Suppressor macrophage treated with lipopolysaccharide for 4 hours (primary cell): ENCODE measurements at places on chromosomes 2 and 18.
A peak's percentile ranks its signal among the peaks of the same experiment; 100 is the strongest.

- DNase-seq = no peak
Observed at GRCh38 chr2:29189052-29189451, 73.8 kb downstream of the CLIP4 start.

DNA sequence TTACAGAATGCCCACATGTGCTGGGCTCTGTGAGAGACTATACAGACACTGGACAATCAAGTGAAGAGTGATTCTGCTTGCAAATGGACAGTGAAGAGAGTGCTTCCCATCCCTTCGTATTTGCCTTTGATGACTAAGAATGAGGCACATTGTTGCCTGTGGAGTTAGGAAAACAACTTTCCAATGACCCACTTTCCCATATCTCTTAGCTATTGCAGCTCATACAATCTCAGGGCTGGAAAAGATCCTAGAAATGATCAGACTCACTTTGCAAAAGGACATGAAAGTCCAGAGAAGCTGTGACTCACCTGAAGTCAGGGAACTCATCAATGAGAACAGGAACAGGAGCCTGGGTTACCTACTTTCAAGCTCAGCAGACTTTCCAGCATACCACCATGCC lies 440.5 kb upstream of the TCF4 start:
- DNase-seq = no peak

- no peak for DNase-seq
Observed at GRCh38 chr2:140275427-140275826, 1495.2 kb upstream of the NXPH2 start.

DNA sequence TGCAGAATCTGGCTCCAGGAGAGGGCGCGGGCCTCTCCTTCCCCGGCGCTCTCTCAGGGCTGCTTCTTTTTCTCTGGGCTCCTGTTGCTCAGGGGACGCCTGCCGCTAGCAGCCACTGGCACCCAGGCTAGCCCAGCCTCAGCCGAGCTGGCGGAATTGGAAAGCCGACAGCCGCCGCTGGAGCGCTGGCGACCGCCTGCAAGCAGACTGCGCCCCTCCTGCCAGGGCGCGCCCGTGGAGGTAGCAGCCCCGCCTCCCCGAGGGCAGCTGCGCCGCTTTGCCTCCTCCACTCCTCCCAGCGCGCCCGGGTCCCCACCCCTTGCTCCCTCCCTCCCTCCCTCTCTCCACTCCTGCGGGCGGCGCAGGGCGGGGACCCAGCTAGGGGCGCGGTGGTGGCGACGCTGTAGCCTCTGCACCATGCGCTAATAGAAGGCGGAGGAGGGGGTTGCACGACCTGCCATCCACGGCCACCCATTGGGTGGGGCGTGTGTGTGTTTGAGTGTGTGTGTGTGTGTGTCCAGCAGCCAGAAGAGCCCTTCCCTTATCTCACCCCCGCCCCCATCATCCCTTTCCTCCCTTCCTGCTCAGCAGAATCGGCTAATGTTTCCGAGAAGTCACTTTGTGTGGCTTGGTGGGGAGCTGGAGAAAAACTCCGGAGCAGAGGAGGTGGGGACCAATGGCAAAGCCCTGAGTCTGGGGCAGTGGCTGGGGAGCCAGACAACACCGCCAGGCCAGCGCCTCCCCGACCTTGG lies at the start of gene SCN9A:
TSS of gene SCN9A (minus strand) at position 209 of the 752 bp plus-strand sequence. CDS start 64,188 bp downstream, outside the sequence.
- peak; percentile 65 for DNase-seq

DNA sequence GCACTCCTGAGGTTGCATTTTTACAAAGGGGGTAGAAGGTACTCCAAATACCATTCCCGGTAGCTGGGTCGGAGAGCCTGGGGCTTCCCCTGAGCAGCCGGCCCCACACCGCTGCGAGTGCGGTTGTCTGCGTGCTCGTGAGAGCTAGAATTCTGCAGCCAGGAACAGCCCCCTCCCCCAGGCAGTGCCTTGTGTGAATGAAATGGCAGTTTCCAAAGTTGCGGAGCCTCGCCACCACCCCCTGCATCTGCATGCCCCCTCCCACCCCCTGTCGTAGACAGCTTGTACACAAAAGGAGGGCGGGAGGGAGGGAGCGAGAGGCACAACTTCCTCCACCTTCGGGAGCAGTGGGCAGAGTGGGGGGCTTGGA lies 1.1 kb downstream of the MYCN start:
- DNase-seq = peak; percentile 6

- no peak for DNase-seq
Observed at GRCh38 chr18:55349685-55350084, 238.3 kb downstream of the TCF4 start.

GRCh38 chr18:49742316-49743116 lies 70.8 kb downstream of the ACAA2 start:
- DNase-seq = no peak

GRCh38 chr2:25585189-25585588 lies 88.2 kb downstream of the DTNB start:
- no peak for DNase-seq

DNA sequence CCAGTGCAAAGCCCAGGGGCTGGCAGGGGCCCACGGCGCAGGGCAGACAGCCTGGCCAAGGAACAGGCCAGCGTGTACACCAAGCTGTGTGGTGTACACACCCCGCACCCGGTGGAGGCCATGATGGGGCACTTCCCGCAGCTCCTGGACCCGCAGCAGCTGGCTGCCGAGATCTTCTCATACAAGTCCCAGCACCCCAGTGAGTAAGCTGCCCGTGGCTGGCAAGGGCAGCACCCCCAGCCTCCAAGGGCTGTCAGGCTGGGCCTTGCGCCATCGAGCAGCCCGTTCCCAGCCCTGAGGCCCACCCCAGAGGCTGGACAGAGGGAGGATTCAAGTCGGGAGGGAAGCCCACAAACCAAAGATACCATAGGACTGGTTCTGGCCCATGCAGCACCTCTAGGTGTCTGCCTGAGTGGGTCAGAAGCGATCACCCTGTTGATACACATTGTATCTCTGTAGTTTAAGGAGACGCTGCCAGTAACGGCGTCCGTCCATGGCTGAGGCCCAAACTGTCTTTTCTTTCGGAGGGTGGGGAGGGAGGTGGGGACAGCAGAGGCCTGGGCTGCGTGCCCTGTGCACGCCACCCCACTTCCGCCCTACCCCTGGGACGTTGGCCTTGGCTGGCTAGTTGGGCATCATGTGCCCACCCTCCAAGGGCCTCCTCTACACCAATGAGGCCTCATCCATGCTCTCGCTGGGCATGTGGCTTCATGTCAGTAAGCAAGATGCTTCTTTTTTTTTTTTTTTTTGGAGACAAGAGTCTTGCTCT lies 16.8 kb upstream of the MTERF4 start:
- no peak for DNase-seq

DNA sequence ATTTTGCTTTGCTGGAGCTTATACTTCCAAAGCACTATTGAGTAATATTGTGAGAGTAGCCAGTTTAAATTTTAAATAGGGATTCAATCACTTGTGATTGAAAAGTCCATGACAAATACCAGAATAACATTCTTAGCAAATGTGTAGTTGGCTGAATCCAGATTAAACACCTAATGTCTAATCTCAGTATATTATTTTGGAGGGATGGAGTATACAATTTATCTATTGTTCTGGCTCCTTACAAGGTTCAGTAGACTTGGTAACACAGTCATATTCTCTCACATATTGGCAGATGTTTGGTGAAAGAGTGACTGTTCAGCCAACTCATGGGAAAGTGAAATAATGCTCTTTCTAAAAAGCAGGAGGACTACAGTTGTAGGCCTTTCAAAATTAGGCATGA lies 2.2 kb downstream of the UGT1A9 start:
- DNase-seq = no peak

DNA sequence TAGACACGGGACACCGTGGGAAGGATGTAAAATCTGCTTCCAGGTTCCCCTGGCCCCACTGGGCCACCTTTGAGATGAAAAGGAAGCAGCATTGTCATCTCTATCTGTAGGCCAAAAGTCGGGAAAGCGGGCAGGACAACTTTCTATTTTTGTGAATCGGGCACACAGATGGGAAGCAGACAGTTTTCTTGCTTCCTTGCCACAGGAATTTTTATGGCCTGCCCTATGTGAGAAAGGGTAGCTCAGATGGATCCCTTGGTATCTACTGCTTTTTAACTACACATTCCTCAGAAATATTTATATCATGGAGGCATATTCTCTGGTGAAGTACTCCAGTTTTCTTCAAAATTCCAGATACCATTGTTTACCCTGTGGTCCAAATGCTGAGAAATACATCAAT lies 735.5 kb downstream of the CBLN2 start:
- DNase-seq = no peak

- DNase-seq = no peak
Observed at GRCh38 chr18:77676910-77677309, 427.3 kb downstream of the GALR1 start.

- DNase-seq = no peak
Observed at GRCh38 chr2:99714349-99714748, 224.5 kb upstream of the REV1 start.

- DNase-seq = peak; percentile 51
Observed at GRCh38 chr18:11419338-11419737, 190.1 kb upstream of the SLC35G4 start.

GRCh38 chr2:66851449-66851872 lies 416.5 kb downstream of the MEIS1 start:
- DNase-seq = no peak

DNA sequence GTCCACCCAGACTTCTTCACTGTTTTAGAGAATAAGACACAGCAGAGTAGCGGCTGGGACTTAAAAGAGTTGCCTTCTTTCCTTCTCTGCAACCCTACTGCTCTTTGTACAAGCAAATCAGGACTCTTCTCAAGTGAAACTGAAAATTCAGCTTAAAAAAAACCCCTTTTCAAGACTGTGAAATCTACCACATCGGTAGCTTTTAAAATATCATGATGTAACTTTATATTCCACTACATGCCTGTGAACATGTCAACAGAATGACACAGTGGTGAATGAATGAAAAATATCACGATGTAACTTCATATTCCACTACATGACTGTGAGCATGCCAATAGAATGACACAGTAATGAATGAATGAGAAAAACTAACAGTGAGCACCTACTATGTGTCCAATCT lies 53.4 kb downstream of the TCF4 start:
- peak; percentile 41 for DNase-seq

GRCh38 chr2:100747551-100747950 lies 72.4 kb upstream of the NPAS2 start:
- no peak for DNase-seq

DNA sequence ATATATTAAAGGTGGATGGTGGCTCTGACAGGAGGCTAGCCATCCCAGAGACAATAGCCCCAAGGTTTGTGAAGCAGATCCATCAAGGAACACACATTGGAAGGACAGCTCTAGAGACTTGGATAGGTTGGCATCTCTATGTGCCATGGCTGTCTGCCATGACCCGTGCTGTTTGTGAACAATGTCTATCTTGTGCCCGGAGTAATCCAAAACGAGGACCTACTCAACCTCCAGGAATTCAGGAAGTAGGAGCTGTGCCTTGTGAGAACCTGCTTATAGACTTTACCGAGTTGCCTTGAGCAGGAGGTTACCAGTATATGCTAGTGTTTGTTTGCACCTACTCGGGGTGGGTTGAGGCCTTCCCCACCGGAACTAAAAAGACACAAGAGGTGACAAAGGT lies 43.1 kb upstream of the SELENOI start:
- no peak for DNase-seq

- peak; percentile 58 for DNase-seq
Observed at GRCh38 chr18:63083020-63083531, 236.5 kb downstream of the BCL2 start.

GRCh38 chr2:135733045-135733444 lies 8.6 kb upstream of the UBXN4 start:
- no peak for DNase-seq

DNA sequence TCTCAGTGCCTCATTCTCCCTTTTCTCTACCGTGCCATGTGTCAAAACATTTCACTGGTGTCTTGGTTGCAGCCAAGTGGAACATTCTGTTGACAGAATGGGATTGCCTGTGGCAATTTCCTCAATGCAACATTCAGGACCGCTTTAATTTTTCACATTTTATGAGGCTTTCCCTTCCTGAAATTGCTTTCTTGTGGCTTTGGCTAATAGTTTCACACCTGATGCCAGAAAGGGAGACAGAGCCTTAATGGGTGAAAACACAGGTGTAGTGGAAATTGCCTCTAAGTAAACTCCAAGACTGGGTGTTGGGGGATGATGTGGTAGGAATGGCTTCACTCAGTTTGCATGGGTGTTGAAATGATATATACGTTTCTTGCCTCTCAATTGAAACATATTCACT lies 278.3 kb downstream of the TSN start:
- DNase-seq = no peak

GRCh38 chr2:114668415-114668814 lies 226.0 kb downstream of the DPP10 start:
- no peak for DNase-seq

DNA sequence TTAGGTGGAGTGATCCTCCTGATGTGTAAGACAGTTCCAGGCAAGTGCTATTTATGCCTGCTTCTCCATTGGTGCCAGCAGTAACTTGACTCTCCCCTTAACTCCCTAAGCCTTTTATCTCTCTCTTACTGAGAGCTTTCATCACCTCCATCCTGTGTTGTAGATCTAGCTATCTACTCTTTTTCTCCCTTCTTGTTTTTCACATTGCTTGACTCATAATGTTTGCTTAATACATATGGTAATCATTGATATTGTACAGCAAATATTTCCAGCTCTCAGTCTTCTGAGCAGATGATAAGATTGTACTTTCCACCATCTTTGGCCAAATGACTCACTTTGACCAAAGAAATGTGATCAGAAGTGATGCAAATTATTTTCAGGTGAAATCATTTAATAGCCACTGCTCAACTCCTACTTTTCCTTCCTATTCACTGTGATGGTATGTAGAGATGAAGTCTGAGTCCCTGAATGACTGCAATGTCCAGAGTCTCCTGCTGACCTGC lies 165.0 kb downstream of the PLCL1 start:
- DNase-seq = no peak

DNA sequence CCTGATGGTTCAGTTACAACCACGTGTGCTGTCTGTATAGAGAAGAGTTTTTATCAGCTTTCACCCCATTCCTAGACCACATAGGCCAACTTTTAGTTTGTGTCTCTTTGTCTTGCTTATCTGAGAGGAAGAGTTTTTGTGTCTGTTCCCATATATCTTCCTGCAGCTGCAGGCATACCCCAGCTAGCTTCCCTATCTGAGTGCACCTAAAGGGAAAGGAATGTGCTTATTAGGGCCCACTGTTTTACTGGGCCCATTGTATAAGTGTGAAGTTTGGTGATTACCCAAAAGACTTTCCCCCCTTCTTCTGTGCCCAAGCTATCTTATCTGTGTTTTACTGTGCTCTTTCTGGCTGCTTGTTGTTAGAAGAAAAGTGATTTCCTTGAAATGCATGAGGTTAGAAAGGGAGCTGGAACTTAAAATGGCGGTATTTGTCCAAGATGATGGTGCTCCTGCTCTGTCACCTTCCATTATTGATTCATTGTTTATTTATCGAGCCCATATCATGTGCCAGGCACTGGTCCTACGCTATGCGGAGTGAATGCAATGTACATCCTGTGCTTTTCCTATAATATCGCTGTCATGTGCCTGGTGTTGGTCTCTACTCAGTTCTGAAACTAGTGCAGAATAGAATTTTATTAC lies 57.2 kb downstream of the NYAP2 start:
- DNase-seq = no peak
